Progenitor cell of endocrine pancreas (in vitro differentiated cells): ENCODE measurements at places on chromosomes 5 and 9. TPM values are rescaled to one million over a fixed set of nuclear protein-coding genes. Genes with fewer than 3 reads are reported as not detected.

DNA sequence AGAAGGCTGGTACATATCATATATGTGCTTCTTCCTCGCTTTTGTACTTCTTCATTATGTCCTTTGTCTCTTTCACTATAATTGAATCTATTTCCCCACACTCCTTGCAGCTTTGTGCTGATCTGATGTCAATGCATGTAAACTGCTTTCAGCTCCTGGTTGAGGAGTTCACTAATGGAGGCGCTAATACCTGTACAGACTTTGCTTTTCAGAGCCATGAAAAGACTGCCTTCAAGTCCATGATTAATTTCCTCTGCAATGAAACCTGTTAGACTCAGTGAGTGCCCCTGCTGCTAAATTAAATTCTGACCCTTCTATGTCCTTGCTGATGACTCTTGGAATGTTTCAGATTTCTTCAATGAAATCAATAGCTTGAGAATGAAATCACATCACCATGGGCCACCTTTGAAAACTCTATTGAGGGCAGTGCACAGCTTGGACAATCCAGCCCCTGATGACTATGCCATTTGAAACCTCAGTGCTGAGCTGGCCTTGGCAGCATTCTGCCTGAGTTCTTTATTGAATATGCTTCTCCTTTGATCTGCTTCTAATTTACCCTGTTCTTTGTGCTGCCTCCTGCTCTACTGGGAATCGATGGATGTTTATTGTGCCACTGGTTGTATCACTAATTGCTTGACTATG, 358.2 kb upstream of the DMAC1 start:
- DNase-seq, result no peak

Gene OLFML2A
- total RNA-seq, result 2.2 and 2.5 TPM in 2 replicates

GRCh38 chr5:175202463-175203068, 241.4 kb downstream of the DRD1 start:
- DNase-seq, result no peak

- DNase-seq, result no peak
These were observed 74.8 kb downstream of the ST8SIA4 start for GRCh38 chr5:100828071-100828897.

DNA sequence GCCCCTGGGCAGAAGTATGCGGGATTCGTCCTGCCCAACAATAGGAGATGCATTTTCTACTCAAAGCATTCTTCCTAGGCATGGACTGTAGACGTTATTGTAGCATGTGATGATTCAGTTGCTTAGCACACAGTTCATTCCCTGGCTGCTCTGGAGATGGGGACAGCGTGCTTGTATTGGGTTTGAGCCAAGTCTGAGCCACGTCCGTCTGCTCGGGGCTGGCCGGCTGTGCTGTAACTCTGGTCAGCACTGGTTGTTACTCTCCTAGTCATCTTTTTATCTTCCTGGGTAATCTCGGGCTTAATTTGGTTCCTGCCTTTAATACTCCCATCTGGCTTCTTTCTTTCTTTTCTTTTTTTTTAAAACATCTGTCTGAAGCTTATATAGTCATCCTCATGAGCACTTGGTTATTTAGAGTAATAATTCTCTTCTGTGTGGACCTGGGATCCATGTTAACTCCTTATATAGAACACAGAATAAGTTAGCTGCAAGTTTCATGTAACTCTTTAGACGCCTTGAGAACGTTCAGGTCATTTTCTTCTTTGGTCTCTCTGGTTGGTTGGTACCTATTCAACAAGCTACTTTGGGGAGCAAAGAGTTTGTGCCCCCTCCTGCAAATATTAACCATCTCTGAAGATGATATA, 118.8 kb upstream of the RPS23 start:
- no peak for DNase-seq

Gene DRD1
- not detected in 2 replicates for total RNA-seq
